ENCODE measurements at places on chromosomes 2 and 18.

GRCh38 chr2:166184789-166185188 lies 57.0 kb upstream of the SCN1A start:
- DNase-seq, result no peak

- no peak for DNase-seq
Measured at GRCh38 chr2:241859017-241859435, 332 bp upstream of the PDCD1 start.

DNA sequence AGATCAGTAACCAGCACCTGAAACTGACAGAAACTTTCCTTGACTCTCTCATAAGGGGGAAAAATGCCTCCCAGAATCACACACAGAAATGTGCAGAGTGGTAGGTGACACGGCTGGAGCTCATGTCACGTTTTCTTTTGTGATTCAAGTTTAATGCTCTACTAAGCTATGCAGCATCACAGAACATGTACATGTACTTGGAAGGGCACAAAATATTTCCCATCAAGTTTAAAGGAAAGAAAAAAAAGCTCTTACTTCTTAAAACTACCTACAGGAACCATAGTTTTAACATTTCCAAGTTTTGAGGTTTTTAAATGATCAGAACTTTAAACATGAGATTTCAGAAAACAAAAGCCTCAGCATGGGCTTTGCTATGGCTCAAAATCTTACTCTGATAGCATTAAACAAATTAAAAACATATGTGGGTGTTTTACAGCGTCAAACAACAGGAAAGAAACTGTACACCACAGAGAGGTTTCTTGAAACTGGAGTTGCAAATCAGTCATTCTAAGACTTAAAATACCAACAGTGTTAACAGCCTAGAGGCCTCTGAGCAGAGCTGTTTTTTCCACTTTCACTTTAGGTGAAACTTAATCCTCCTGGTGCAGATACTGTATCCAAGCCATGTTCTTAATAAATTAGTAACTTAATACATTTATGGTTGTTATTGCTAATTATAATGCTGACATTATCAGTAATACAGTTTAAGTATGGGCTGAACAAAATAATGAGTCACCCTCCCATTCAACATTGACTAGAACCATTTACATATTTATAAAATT lies 30.1 kb downstream of the MBP start:
- no peak for DNase-seq

GRCh38 chr2:229087267-229087666 lies 183.8 kb downstream of the PID1 start:
- DNase-seq, result no peak

- no peak for DNase-seq
Measured at GRCh38 chr2:170218456-170218855, 40.5 kb downstream of the MYO3B start.

DNA sequence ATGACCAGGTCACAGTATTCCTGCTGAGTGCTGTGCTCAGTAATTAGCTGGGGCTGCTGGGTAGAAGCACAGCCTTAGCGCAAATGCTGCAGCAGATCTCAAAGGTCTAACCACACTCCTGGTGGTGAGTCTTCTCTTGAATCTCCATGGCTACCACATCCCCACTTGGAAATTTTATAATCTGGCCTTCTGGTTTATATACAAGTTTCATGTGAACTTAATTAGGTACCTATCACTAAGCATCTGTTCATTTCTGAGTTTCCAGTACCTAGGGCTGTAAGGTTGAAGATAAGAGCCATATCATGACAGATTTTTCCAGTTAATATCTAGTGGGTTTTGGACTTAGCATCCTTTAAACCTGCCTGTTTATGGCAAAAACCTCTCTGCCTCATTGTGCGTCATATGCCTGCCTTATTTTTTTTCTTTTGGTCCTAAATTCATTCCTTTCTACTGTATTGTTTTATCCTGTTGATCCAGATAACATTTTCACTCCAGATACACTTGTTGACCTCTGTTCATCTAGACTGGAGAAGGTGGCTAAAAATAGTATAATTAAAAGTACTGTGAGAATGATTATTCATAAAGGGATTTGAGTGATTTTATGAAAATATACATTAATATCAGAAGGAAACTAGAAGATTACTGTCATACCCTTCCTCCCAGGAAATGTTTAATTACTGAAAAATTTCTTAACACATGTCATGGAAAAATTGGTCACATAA lies 168.4 kb upstream of the THUMPD2 start:
- no peak for DNase-seq

DNA sequence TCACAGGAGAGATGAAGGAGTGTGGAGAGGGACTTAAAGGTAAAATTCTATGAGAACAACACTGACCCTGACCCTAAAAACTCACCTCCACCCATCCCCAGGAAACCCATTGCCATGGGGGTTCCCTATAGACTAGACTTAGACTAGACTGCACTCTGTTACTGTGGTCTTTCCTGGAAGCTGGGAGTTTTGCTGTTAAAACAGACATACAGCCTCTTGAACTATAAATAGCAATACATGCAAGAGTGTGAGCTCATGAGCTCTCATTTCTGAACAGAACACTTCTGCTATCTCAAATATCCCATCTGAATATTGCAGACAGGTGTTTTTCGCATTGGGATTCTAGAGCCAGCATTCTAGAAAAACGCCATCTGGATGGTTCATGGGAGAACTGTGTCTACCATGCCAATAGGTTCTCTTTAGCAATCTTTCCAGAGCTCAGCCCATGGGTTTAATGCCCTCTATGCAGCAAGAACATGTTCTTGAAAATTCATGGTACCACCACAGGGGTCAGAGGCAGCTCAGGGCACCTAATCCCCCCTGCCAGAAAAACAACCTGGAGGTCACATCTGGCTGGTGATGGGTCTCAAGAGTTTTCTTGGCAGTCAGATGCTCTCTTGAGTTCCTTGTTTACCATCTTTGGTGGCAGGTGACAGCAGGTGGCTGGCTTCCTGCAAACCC lies 51.9 kb downstream of the SLC14A2 start:
- DNase-seq, result no peak

GRCh38 chr2:875687-876615 lies 74.7 kb upstream of the SNTG2 start:
- DNase-seq, result no peak

DNA sequence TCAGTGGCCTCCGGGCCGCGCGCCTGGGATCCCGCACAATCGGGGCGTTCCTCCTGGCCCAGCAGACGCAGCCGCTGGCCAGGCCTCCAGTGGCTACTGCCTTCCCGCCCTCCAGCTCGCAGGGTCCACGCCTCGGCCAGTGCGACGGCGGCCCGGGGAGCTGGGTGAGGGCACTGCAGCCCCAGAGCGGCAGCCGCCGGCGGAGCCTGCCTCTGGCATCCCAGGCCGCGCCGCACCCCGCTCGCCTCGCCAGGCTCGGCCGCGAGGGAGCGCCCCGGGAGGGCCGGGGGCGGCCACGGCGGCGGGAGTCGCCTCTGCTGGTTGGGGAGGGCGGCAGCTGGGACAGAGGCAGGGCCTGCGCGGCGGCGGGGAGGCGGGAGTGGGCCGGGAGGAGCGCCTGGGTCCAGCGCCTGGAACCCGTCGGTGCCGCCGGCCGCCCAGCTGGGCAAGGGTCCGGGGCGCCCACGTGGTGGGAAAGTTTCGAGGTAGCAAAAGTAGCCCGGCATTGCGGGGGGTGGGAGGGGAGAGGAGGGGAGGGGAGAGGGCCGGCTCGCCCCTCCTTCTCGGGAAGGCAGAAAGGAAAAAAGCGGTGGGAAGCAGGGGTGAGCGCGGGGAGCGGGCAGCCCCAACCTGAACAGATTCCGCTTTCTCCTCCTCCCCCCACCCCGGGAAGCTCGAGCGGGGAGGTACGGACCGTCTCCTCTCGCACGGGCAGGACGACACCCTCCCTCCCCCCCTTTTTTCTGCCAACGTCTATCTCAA lies 1.5 kb upstream of the INHBB start:
- DNase-seq, result no peak

DNA sequence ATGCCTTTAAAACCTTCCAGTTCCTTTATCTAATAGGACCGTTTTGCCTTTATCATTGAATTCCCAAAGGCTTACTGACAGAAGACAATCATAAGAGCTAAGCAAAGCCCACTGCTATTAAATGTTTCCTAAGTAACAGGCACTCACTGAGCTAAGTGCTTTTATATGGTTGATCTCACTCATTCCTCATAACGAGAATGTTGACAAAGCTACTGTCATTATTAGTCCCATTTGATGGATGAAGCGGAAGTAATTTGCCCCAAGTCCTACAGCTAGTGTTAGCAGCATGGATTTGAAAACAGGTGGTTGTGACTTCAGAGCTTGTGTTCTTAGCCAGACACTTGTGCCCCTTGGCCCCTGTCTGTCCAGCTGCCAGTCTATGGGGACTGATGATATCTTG lies 134.8 kb upstream of the SERPINE2 start:
- DNase-seq, result no peak

- no peak for DNase-seq
Measured at GRCh38 chr18:6816154-6816553, 86.6 kb downstream of the ARHGAP28 start.

- no peak for DNase-seq
Measured at GRCh38 chr2:44230378-44230777, 44.9 kb upstream of the SLC3A1 start.

DNA sequence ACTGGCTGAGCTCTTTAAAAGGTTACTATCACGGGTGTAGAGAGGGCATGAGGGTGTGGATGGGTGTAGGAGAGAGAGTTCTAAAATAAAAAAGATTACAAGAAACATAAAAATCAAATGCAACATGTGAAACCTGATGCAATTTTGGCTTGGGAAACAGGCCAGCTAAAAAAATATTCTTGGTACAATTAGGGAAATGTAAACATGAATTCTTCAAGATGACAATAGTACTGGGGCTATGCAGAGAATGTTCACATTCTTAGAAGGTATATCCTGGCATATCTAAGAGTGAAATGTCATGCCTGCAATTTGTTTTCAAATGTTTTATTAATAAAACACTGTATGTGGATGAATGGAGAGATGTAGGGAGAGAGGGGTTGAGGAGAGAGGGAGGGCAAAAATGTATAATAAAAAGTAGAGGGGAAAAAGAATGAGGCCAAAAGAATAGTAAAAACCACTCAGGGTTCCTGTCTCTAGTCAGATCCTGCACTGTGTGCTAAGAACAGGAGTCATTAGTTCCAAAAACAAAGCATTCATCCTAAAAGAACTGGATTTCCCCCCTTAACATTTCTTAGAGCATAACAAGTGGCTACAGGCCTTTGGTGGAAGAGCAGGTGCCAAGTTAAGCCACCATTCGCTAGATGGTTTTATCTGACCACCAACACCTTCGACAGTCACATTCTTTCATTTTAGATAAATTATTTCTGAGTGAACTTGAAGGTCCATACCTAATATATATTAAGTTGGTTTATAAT lies 77.3 kb downstream of the LPIN2 start:
- DNase-seq, result no peak

DNA sequence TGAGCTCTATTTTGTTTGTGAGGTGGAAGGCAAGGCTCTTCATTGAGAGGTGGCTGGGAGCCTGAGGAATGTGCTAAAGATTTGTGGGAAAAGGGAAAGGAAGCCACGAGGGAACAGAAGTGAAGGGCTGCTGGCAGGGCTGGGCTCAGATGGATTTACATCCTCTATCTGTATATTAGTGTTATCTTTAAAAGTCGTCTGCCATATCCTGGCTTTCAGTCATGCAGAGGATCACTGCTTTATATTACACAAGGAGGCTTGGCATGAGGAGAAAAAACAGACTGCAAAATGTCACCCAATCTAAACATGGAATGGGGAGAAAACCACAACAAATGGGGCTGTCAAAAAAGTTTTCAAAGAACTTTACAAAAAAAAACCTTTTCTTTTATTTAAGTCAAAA lies 434.4 kb downstream of the HRH4 start:
- DNase-seq, result no peak

DNA sequence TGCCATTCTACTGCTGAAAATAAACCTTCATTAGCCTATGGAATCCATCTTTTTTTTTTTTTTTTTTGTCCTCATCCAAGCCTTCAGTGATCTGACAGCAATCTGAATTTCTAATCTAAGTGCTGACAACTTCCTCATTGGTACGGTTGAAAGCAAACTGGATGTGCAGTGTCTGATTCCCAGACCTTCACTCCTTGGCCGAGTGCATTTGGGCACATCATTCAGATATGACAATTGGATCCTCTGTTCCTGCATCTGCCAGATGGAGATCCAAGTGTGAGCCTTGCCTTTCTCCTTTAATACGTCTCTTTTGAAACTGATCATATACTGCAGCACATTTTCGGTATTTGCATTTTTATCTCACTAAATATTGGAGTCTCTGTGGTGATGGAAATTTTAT lies 713.1 kb downstream of the DCDC2C start:
- DNase-seq, result no peak

GRCh38 chr2:240645801-240646175 lies 20.5 kb downstream of the GPR35 start:
- no peak for DNase-seq

DNA sequence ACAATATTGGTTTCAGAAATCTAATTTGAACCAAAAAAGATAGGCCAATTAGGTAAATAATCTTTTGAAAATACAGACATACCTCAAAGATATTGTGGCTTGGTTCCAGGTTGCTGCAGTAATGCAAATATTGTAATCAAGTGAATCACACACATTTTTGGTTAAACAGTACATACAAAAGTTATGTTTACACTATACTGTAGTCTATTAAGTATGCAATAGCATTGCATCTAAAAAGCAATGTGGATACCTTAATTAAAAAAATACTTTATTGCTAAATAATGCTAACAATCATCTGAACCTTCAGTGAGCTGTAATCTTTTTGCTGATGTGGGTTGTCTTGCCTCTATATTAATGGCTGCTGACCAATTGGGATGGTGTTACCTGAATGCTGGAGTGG lies 67.3 kb downstream of the KYNU start:
- DNase-seq, result no peak

DNA sequence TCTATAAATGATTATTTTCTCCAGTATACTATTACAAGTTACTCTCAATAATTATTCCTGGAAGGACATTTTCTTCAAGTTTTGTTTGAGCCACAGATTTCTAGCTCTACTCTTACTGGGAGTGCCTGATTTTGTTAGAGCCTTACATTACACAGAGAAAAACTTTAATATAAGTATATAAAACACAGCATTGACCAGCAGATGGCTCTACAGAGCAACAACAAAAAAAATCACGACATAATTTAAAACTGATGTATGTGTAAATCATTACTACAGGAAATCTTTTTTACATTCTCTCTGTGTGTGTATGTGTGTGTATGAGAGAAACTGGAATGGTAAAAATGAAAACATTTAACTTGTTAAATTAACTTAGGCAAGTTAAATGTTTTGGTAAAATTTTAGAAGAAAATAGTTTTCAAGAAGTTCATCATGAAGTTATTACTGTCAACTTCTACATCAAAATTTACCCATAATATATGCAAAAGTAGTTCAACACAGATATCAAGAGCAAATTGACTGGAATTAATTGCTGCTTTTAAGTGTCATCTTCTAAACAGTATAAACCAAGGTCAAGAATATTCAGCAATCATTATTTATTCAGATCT lies 103.3 kb downstream of the MDH1 start:
- no peak for DNase-seq

GRCh38 chr2:13002536-13003331 lies 286.0 kb downstream of the TRIB2 start:
- no peak for DNase-seq

- no peak for DNase-seq
Measured at GRCh38 chr18:48930926-48931325, 19.8 kb downstream of the SMAD7 start.

GRCh38 chr2:240809276-240809675 lies 10.7 kb downstream of the KIF1A start:
- DNase-seq, result no peak

All from activated T-helper 2 cell treated with anti-CD3 and anti-CD28 coated beads, Interferon-gamma antibody, Interleukin-2, Interleukin-4, amounts not matched to agents 10 μg/mL and 5 μg/mL and 100 μg/mL, durations not matched to agents 14 hours and 24 hours and 36 hours (primary cell).